ENCODE measurements at places on chromosomes 12 and 14.

DNA sequence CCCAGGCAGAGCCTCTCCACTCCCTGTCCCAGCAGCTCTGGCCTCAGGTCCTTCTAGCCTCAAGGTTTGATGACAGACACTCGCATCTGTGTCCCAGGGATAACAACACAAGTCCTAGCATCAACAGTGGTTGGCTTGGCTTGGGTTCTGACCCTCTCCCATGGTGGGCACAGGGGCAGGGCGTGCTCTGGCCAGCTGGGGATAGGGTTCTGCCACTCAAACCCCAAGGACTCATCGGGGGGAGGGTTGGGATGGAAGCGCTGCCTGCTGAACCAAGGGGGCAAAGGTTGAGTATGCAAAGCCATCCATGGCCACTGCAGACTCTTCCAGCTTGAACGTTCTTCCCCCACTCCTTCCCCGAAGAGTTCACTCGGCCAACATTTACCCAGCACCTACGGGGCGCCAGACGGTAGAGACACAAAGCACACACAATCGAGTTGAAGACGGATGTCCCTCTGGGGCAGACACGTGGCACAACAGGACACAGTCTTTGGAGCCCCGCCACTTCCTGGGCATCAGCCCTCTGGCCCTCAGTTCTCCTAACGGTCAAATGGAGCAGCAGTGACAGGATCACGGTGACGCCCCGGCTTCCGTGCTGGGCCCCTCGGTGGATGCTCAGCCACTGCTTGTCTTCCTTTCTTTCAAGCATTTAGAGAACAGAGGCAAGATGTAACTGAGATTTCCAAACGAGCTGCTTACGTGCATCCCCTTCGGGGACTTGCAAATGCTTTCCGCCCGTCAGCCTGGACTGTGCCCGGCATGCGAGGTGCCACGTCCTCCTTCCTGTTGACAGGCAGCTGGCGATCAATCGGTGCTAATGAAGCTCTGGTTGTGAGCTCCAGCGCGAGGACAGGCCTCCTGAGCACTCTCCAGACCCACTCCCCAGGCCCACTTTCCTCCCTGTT lies 42.6 kb downstream of the DLK1 start:
- H3K36me3 ChIP-seq, result no peaks in the 10 kb centered on the region
- no peak overlapping the region for H3K27ac ChIP-seq
- no peak for DNase-seq
- H3K4me1 ChIP-seq, result no peaks in the 10 kb centered on the region
- H3K27me3 ChIP-seq, result peaks cover 3% of the 10 kb centered on the region
- H3K4me3 ChIP-seq, result no peak overlapping the region

- H3K27ac ChIP-seq, result no peak overlapping the region
- peaks cover 5% of the 10 kb centered on the region for H3K27me3 ChIP-seq
- H3K36me3 ChIP-seq, result no peaks in the 10 kb centered on the region
- no peak for DNase-seq
- no peak overlapping the region for H3K4me3 ChIP-seq
- H3K4me1 ChIP-seq, result no peaks in the 10 kb centered on the region
These were observed 67.1 kb upstream of the CPM start for GRCh38 chr12:69000074-69000473.

DNA sequence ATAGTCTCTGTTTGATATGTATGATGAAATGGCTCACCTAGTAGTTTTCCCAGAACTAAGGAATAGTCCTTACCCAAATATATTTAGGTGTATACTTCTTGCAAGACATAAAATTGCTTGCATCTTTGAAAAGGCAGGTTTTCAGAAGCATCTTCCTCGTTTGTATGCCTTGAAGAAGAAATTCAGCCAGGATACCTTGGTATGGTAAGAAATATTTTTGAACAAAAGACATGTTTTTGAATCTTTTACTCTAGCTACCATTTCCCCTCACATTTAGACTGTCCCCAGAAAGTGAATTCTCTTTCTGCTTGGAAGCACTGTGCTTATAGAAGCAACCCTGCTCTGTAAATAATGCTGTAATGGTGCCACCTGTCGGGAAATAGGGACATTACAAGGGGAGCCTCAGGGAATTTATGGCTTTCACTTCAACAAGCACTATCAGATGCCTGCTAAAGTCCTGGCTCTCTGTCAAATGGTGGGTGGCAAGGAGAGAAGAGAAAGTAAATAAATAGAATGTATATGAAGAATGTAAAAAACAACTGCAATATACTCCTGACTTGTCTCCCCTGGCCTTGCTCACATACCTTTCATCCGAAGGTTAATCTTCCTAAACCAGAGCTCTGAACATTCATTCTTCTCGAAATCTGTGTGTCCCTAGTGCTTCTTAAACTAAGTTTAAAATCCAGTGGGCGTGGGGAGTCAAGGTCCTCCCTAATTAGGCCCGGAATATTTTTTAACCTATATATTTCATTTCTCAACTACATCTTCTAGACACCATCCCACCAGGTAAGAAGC lies 6.1 kb downstream of the CCDC184 start:
- H3K4me3 ChIP-seq, result no peak overlapping the region
- no peaks in the 10 kb centered on the region for H3K36me3 ChIP-seq
- peak; percentile 53 for DNase-seq
- peaks cover 46% of the 10 kb centered on the region for H3K27me3 ChIP-seq
- H3K4me1 ChIP-seq, result peaks cover 13% of the 10 kb centered on the region
- no peak overlapping the region for H3K27ac ChIP-seq

GRCh38 chr12:1019283-1019682 lies 28.3 kb downstream of the ERC1 start:
- H3K27ac ChIP-seq, result no peak overlapping the region
- H3K4me1 ChIP-seq, result no peaks in the 10 kb centered on the region

DNA sequence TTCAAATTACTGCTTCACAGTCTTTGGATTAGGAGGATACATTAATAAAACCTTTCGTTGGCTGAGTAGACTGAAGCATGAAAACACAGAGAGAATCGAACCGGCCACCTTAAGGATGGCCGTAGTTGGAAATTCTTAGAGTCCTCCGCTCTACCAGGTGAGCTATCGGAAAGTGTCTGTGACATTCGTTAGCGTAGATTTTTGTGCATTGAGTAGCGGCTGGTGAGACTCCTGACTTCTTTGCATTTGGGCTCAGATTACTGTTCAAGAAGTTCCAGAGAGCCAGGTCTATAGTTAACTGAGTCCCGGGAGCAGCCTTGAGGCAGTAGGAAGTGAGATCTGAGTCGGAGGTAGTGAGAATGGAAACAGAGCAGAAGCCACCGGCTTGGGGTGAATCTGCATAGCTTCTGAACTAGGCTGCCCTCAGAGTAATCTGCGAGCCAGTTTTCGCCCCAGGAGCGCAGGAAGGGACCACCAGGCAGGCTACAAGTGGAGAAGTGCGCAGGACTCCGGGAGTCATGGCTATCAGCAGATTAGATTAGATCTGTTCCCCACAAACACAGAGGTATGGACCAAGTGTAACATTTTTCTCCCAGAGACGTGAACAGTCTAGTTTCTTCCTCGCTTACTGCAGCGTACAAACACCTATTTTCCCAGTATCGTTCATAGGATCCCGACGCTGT lies 11.0 kb downstream of the OR6S1 start:
- H3K36me3 ChIP-seq, result peaks cover 1% of the 10 kb centered on the region
- H3K4me1 ChIP-seq, result peaks cover 32% of the 10 kb centered on the region
- no peak for DNase-seq
- H3K27ac ChIP-seq, result peak overlapping the region; percentile 55

DNA sequence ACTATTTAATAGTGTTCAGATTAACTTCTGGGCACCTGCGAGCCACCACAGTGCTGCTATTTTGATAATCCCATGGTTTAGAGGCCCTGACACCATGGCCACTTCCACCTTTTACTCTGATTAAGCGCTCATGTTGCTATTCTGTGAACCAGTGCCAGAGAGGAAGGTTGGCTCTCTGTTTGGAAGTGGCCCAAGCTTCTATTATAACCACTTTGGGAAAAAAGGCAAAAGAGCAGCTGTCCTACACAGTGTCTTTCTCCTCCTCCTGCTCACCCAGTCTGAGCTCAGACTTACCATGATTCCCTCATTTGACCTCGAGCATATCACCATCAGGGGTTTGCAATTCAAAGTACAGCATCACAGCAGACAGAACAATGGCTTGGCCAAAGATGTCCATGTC lies 23.3 kb downstream of the DYRK2 start:
- H3K4me1 ChIP-seq, result peaks cover 18% of the 10 kb centered on the region
- no peak overlapping the region for H3K27ac ChIP-seq
- H3K36me3 ChIP-seq, result peaks cover 49% of the 10 kb centered on the region
- no peak for DNase-seq

GRCh38 chr14:84036840-84037239 lies 1493.1 kb upstream of the FLRT2 start:
- peaks cover 2% of the 10 kb centered on the region for H3K4me1 ChIP-seq
- no peaks in the 10 kb centered on the region for H3K36me3 ChIP-seq
- H3K4me3 ChIP-seq, result no peak overlapping the region
- no peak for DNase-seq
- H3K27me3 ChIP-seq, result no peaks in the 10 kb centered on the region

DNA sequence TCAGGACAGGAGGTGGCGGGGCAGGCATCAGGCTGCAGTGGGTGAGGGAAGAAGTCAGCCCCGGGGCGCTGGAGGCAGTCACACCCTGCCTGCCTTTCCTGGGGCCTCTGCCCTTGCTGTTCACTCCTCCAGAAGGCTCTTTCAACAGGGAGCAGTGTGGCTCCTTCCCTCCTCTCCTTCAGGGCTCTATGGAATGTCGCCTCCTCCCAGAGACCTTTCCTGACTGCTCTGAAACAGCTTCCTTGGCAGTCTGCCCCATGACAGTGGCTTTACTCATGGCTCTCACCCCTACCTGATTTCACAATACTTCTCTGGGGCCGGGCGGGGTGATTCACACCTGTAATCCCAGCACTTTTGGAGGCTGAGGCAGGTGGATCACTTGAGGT lies 7.1 kb downstream of the RHOF start:
- peaks cover 67% of the 10 kb centered on the region for H3K4me1 ChIP-seq
- H3K27ac ChIP-seq, result peak overlapping the region; percentile 98
- DNase-seq, result no peak
- H3K4me3 ChIP-seq, result peak overlapping the region; percentile 89

DNA sequence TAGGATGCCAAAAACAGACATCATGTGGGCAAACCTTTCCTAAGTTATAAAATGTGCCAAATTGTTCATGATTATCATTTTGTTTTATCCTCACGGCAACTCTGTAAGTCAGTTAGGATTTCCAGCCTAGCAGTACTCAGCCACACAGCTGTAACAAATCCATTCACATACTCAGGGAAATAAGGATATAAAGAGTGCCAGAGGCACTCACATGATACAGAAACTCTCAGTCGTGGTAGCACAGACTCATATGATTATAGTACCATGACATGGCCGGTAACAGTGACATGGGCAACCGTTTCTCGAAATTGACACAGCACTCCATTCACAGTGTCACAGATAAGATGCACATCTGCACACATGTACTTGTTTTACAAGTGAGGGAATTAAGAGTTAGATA lies 344.2 kb downstream of the LRIG3 start:
- DNase-seq, result no peak
- H3K4me3 ChIP-seq, result no peak overlapping the region
- no peaks in the 10 kb centered on the region for H3K36me3 ChIP-seq
- H3K4me1 ChIP-seq, result no peaks in the 10 kb centered on the region
- H3K27ac ChIP-seq, result no peak overlapping the region
- H3K27me3 ChIP-seq, result no peaks in the 10 kb centered on the region

- no peak for DNase-seq
- no peak overlapping the region for H3K27ac ChIP-seq
- no peaks in the 10 kb centered on the region for H3K36me3 ChIP-seq
- H3K4me1 ChIP-seq, result peaks cover 5% of the 10 kb centered on the region
- H3K4me3 ChIP-seq, result no peak overlapping the region
These were observed 40.6 kb downstream of the SUPT16H start for GRCh38 chr14:21343035-21343794.

DNA sequence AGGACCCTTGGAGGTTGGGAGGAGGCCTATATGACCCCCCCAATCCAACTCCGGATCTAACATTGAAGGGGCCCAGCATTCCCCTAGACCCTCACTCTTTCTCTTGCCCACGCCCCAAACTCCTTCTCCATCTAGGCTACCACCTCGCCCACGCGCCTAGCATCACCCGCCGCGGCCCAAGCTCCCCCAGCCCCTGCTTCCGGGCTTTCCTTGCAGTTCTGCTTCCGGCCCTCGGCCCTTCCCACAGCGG lies 445 bp downstream of the CERS5 start:
- H3K27ac ChIP-seq, result peak overlapping the region; percentile 95
- no peaks in the 10 kb centered on the region for H3K27me3 ChIP-seq
- peaks cover 7% of the 10 kb centered on the region for H3K36me3 ChIP-seq
- peak overlapping the region; percentile 97 for H3K4me3 ChIP-seq
- H3K4me1 ChIP-seq, result peaks cover 11% of the 10 kb centered on the region

DNA sequence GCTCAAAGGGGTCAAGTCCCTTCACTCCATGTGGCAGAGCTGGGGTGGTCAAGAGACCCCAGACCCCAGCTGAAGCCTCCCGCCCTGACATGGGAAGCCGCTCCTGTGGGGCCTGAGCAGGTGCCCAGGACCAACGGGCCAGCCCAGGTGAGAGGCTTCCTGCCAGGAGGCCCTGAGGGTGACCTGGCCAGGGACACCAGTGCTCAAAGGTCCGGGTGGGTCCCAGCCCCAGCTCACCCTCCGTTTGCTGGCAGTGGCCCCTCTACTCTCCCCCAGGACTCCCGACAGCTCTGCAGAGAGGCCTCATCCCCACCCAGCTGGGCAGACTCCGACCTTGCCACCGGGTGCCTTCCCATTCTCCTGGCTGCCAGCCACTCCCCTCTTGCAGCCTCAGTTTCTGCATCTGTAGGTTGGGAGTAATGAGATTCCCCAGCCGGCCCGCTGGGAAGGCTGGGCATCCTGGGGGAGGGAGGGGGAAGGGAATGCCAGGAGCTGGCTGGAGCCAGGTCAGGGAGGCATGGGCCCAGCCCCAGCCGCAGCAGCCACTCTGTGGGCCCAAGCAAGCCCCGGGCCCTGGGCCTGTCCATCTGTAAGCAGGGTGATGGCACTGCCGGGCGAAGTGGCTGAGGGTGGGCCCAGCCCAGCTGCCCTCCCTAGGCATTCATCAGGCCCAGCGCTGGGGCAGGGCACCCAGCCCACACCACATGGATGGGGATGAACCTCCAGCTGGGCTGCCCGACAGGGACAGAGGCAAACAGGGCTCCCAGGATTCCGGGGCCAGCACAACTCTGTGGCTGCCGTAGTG lies 10.3 kb upstream of the INF2 start:
- H3K4me1 ChIP-seq, result peaks cover 17% of the 10 kb centered on the region
- no peaks in the 10 kb centered on the region for H3K36me3 ChIP-seq
- peak overlapping the region; percentile 87 for H3K27ac ChIP-seq
- H3K4me3 ChIP-seq, result peak overlapping the region; percentile 78
- no peaks in the 10 kb centered on the region for H3K27me3 ChIP-seq
- DNase-seq, result no peak

GRCh38 chr14:48435221-48435620 lies 759.8 kb upstream of the MDGA2 start:
- no peaks in the 10 kb centered on the region for H3K36me3 ChIP-seq
- H3K27ac ChIP-seq, result no peak overlapping the region
- no peaks in the 10 kb centered on the region for H3K4me1 ChIP-seq
- H3K27me3 ChIP-seq, result no peaks in the 10 kb centered on the region
